ENCODE measurements at places on chromosomes 1 and 21.

DNA sequence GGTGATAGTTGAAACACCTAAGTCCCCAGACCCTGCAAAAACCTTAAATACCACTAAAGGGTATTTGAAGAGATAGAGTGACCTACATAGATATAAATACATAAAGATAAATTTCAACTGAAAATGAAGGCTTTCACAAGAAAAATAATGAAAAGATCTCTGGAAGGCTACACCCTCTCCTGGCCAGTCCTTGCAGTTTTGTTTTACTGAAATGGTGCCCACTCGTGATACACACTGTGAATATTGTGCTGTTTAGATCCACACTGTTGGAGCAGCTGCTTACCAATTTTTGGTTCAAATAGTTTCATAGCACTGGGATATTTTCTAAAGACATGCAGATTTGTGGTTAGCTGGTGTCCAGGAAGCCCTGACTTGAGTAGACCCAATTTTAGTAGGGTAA lies 31.5 kb upstream of the RNF187 start:
- no peak for DNase-seq

GRCh38 chr21:35777081-35777480 lies 283.2 kb downstream of the SETD4 start:
- DNase-seq: no peak

GRCh38 chr1:172638885-172639831 lies 19.7 kb upstream of the FASLG start:
- no peak for DNase-seq

GRCh38 chr1:205442051-205442725 lies 13.7 kb downstream of the BLACAT1 start:
- DNase-seq: no peak

DNA sequence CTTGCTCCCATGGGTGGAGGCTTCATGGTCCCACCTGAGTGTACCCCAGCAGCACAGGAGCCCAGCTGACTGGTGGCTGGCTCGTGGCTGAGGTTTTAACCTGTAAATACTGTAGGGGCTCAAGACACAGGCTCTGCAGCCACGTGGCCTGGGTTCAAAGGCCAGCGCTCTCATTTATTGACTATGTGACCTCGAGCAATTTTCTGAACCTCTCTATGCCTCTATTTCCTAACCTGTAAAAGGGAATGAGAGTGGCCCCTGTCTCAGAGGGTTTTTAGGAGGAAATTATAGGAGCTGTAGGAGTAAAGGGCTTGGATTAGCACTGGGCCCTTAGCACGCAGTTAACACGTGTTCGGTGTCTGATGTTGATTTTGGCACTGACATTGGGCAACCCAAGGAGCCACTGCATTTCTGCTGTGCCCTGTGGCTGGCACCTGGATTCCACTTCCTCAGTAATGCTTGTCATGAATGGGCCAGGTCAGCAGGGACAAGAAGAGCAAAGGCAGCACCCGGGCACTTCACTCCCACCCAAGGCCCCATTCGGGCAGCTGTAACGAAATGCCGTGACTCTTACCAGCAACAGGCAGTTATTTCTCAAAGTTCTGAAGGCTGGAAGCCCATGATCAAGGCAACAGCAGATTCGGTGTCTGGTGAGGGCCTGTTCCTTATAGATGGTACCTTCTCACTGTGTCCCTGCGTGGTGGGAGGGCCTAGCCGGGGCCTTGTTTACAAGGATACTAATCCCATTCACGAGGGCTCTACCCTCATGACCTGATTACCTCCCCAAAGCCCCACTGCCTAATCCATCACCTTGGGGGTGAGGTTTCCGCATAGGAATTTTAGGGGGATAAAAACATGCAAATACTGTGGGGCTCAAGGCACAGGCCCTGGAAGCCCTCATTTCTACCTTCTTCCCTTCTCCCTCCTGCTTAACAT lies 25.2 kb downstream of the ARHGEF10L start:
- no peak for DNase-seq

DNA sequence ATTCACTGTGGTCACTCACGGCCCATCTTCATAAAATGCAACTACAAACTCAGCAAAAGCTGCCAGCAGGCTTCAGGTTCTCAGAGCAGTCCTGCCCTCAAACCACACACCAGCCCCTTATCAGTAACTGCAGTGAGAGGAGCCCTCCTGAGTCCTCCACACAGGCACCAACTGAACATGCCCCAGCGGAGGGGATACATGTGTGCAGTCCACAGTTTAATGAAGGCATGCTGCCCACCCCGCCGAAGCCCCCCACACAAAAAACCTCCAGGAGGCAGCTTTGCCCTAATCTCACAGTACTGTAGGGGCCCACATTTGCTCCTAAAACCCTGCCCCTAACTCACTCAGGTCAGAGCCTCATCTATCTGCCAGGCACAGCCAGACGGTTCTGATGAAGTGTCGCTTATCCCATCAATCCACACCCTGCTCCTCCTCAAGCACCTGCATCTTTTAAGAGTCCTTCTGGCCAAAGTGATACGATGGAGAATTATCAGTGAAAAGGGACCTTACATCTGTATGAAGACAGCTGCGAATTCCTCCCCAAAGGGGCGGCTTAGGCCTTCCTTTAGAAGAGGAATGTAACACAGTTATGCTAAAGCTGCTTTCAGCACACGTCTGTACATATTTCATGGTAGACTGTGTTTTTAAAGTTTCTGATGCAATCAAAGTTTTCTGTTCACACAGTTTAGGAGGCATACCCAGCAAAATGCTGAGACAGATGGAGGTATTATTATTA lies 3.5 kb downstream of the ABCB10 start:
- DNase-seq: no peak
